ENCODE measurements at places on chromosomes 7 and 10. TPM values are rescaled to one million over a fixed set of nuclear protein-coding genes. Genes with fewer than 3 reads are reported as not detected.

DNA sequence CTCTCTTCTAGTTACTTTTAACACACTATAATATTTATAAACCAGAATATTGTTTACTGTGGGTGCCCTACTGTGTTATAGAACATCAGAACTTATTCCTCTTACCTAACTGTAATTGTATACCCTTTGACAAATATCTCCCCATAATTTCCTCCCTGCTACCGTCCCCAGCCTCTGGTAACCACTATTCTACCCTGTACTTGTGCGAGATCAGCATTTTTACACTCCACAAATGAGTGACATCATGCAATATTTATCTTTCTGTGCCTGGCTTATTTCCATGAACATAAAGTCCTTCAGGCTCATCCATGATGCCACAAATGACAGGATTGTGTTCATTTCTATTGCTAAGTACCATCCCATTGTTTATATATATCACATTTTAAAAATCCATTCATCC, 139.8 kb upstream of the RSU1 start:
- DNase-seq: no peak

TCTN3 gene
- total RNA-seq: 19.8 TPM

MYL7 gene
- total RNA-seq: not detected

LHFPL3 gene
- total RNA-seq: not detected

- DNase-seq: no peak
These were observed 62.4 kb upstream of the GDF10 start for GRCh38 chr10:47237316-47238260.

DNA sequence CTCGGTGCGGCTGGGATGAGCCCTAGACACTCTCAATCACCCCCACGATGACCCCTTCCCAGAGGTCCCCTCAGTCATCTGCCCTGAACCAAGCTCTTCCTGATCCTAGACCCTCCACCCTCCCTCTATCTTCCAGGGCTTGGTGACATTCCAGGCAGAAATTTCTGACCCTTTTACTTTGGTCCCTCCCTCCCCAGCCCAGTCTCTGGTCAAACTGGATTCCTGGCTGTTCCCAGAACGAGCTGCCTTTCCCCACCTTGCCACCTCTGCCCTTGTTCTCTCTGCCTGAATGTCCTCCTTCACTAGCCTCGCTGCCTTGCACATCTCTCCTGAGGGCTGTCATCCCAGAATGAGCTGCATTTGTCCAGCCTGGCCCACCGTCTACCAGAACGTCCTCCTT, 1.3 kb upstream of the CLDN4 start:
- DNase-seq: peak; percentile 86

RAMP3 gene
- not detected for total RNA-seq

DNA sequence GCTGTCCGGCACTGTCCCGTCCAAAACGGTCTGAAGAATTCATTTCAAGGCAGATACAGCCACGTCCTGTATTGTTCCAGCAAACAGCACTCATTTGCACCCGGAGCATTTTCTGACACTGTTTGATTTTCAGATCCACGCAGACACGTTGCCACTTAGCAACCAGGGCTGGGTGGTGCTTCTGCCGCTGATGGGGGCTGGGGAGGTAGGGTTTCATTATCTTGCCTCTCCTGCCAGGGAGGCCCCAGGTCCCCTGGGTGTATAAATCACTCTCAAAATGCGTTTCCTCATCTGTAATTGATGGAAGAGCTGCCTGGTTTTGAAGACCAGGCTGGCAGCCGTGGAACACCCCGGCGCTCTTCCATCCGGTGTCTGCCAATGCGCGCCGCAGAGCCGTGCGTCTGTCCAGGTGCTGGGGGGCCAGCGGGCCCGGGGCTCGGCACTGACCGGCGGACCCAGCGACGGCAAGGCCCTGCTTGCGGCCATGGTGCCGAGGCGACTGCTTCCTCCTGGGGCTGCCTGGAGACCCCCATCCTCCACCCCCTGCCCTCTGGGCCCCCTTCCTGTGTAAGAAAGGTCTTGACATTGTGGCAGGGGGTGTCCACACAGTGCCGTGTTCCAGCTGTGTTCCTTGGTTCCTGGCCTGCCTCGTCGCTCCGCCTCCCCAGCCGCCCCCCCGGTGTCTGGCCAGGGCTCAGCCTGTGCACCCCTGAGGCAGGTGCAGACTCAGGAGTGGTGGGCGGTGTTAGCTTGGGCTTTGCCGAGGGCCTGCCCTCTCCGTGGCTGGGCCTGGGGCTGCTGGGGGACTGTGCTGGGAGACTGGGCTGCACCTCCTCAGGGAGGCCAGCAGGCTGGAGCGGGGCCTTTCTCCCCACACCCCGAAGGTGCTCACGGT, 16.6 kb downstream of the ADGRA1 start:
- no peak for DNase-seq

DNA sequence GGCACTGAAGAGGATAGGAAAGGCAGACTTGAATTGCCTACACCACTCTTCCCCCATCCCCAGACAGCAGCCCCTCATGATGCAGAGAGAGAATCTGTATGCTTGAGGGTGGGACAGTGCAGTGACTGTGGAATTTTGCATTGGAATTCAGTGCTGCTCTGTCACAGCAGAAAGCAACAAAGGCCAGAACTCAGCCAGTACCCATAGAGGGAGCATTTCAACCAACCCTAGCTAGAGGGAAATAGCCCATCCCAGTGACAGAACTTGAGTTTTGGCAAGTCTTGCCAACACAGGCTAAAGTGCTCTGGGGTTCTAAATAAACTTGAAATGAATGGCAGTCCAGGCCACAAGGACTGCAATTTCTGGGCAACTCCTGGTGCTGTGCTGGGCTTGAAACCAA, 80.4 kb downstream of the TES start:
- no peak for DNase-seq

GRCh38 chr7:81111781-81112540, 193.1 kb upstream of the SEMA3C start:
- no peak for DNase-seq

ITGB8 gene
- 19.4 TPM for total RNA-seq

DNA sequence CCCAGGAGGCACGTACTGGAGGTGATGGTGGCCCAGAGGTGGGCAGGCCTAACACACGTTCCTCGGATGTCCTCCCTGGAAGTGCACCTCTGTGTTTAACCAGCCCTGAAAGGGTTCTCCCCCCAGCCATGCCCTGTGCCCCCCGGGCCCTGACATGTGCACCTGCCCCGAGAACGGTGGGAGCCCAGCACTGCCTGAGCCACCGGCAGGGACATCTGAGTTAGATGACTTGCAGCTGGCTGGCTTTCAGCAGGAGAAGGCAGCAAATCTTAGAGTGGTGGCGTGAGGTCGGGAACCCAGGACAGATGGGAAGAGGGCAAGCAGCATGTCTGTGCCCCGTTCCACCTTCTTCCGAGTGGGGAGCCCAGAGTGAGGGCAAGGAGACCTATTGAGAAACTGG, 291.8 kb downstream of the TCERG1L start:
- DNase-seq: no peak

RPP30 gene
- 25.4 TPM for total RNA-seq

PKD2L1 gene
- total RNA-seq: not detected

GSAP gene
- 15.6 TPM for total RNA-seq

UPK3B gene
- 16.8 TPM for total RNA-seq
